Activated CD4-positive, alpha-beta memory T cell treated with anti-CD3 and anti-CD28 coated beads for 36 hours (primary cell): ENCODE measurements at places on chromosomes 1 and 21. TPM values are rescaled to one million over a fixed set of nuclear protein-coding genes. Genes with fewer than 3 reads are reported as not detected.

DNA sequence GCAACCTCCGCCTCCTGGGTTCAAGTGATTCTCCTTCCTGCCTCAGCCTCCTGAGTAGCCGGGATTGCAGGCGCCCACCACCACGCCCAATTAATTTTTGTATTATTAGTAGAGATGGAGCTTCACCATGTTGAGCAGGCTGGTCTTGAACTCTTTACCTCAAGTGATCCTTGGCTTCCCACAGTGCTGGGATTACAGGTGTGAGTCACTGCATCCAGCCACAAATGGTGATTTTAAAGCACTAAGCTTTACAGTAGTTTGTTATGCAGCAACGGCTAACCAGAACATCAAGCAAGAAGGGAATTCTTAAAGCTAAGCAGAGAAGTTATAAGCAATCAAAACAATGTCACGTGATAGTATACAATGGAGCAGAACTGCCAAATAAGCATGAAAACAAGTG, 65.7 kb downstream of the NVL start:
- DNase-seq: no peak

The PLA2G2F gene
- not detected for total RNA-seq

GRCh38 chr1:85047472-85048295, 616 bp downstream of the MCOLN3 start:
- peak; percentile 19 for DNase-seq

The PLEKHA6 gene
- 0.52 TPM for total RNA-seq

The NTRK1 gene
- total RNA-seq: 6.4 TPM

GRCh38 chr1:3377604-3378279, 76.7 kb upstream of the ARHGEF16 start:
- no peak for DNase-seq

GRCh38 chr1:147496571-147497210, 44.6 kb upstream of the BCL9 start:
- no peak for DNase-seq

DNA sequence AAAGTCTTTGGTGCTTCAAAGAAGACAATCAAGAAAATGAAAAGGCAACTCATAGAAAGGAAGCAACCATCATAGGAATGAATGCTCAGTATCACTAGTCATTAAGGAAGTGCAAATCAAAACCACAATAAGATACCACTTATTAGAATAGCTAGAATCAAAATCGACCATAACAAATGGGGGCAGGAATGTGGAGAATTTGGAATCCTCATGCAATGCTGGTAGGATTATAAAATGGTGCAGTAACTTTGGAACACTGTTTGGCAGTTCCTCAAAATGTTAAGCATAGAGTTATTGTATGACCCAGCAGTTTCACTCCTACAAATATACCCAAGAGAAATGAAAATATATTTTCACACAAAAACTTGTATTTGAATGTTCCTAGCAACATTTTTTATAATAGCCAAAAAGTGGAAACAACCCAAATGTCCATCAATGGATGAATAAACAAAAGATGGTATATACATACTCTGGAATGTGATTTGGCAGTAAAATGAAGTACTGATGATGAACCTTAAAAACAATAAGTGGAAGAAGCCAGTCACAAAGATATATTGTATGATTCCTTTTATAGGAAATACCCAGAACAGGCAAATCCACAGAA, 105.6 kb downstream of the MIS18A start:
- DNase-seq: no peak

- DNase-seq: no peak
Measured at GRCh38 chr1:208781391-208782045, 537.3 kb upstream of the PLXNA2 start.

The PLCH2 gene
- total RNA-seq: 8.9 TPM

- no peak for DNase-seq
Measured at GRCh38 chr21:25582164-25582790, 25.0 kb downstream of the MRPL39 start.

The NES gene
- 0.07 TPM for total RNA-seq

GRCh38 chr1:196654271-196654670, 2.4 kb downstream of the CFH start:
- no peak for DNase-seq

GRCh38 chr1:206850401-206850800, 15.0 kb upstream of the IL20 start:
- DNase-seq: no peak

DNA sequence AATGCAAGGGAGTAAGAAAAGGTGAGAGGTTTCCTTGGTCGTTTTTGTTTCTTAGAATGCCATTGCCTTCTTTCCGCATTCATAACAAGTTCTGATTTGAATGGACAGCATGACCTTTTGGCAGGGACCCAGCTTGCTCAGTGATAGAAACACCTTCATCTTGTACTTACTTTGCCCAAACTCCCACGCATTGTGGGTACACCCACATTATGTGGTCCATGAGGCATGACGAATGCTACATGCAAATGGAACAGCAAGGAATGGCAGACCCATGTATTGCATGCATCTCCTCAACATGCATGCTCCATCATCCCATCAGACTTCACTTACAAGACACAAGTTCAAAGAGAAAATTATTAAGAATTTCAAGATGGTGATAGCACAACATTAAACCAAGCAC, 102.8 kb downstream of the CDC7 start:
- DNase-seq: peak; percentile 63

The FAM72D gene
- total RNA-seq: 20.1 TPM

- DNase-seq: no peak
Measured at GRCh38 chr1:10208537-10208936, 1.8 kb upstream of the KIF1B start.

The KCNH1 gene
- total RNA-seq: not detected

DNA sequence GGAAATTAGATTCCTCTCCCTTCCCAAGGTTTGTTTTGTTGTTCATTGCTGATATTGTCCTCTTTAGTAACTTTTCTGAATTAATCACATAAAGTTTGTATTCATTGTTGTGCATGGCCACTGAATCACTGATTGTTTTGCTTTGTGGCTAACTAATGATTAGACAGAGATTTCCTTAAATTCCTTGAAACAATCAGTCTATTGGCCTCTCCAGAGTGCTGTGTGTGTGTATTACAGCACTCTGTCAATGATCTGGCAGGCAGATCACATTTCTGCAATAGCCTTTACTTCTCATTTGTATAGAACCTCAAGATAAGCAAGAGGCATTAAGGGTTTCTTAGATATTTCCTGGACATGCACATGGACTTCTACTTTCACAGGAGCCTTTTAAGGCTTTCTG, 78.6 kb downstream of the DUSP10 start:
- no peak for DNase-seq

DNA sequence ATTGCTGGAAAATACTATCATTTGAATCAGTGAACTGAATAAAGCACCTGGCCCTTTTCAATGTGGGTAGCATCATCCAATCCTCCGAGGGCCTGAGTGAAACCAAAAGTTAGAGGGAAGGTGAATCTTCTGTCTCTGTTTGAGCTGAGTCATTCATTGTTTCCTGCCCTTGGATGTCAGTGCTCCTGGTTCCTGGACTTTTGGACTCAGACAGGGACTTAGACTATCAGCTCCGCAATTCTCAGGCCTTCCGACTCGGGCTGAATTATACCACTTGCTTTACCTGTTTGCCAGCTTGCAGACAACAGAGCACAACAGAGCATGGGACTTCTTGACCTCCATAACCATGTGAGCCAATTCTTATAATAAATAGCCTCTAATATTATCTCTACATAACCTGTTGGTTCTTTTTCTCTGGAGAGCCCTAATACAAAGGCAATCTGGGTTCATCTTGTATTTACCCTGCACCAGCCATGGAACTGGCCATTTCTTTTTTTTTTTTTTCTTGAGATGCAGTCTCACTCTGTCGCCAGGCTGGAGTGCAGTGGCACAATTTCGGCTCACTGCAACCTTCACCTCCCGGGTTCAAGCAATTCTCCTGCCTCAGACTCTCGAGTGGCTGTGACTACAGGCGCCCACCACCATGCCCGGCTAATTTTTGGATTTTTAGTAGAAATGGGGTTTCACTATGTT, 19.2 kb upstream of the VASH2 start:
- no peak for DNase-seq

DNA sequence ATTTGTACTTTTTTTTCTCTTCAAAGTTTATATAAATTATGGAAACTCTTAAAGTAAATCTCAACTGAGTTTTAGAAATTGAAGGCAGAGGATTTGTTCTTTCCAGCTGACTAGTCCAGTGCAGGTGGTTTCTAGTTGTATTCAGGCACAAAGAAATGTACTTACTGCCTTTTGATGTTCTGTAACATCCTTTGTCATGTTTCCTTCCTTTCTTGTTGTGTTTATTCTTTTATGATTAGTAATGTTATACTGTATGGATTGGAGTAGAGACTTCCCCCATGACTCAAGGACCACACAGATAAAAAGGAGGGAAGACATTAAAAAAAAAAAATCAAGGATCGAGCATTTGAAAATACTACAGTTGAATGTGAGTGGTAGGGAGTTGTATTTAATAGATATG, 8.0 kb downstream of the HIPK1 start:
- no peak for DNase-seq

GRCh38 chr1:66354311-66355201, 179.4 kb upstream of the SGIP1 start:
- DNase-seq: no peak

- no peak for DNase-seq
Measured at GRCh38 chr1:100511058-100511457, 26.9 kb upstream of the GPR88 start.

- DNase-seq: no peak
Measured at GRCh38 chr21:25952306-25952705, 217.5 kb downstream of the GABPA start.

DNA sequence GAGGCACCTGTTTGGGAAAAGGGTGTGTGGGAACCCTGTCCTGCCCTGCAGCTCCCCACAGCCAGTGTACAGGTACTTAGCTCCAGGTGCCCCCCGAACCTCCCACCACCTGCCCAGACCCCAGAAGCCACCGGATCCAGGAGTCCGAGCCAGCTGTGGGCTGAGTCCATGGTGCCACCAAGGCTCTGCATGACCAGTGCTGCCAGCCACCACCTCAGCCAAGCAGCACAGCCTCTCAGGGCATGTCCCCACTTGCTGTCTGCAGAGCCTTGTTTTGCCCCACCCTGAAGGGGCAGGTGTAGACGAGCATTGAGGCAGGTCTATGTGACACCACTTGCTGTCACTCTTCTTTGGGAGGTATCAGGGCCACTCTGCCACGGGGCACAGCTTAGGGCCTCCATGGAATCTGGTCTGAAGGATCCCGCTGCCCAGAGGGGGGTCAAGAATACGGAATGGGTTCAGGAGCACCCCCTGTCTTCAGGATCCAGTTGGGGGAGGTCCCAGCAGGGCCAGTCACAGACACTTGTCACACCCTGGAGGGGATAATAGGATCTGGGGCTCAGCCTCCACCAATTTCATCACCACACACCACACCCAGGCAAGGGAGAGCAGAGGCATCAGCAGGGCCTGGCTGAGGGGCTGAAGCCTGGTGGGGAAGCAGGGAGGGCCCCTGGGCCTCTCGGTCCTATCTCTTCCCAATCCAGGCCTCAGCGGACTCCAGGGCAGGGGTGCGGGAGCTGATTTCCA, 27.7 kb downstream of the ARHGEF19 start:
- no peak for DNase-seq

DNA sequence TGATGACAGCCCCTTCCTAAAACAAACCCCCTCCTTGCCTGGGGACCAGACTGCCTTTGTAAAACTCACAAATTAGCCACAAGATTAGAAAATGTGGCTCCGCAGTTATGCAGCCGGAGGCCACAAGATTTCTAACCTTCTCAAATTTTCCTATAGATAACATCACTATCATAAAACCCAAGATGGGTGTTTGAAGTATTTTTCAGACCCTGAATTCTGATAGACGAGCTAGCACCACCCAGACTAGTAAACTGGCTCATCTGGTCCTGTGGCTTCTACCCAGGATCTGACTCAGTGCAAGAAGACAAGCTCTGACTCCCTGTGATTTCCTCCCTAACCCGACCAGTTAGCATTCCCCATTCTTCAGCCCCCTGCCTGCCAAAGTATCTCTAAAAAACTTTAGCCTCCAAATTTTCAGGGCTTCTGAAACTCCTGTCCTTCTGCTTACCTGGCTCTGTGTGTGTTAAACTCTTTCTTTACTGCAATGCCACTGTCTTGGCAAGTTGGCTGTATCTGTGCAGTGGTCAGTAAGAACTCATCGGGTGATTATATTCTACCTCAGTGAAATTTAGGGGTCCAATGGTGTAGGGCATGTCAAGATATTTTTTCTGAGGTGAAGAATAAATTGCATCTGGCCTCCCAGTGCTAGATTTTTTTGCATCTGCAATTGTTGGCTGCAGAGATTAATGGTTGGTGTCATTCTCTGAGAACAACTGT, 102.1 kb downstream of the S1PR1 start:
- DNase-seq: peak; percentile 42

- DNase-seq: no peak
Measured at GRCh38 chr1:150777544-150777943, 12.0 kb upstream of the CTSS start.

The CCDC17 gene
- 1.1 TPM for total RNA-seq

GRCh38 chr1:2349806-2350205, 41.5 kb downstream of the MORN1 start:
- no peak for DNase-seq
